ENCODE measurements at places on chromosomes 12 and 14.

DNA sequence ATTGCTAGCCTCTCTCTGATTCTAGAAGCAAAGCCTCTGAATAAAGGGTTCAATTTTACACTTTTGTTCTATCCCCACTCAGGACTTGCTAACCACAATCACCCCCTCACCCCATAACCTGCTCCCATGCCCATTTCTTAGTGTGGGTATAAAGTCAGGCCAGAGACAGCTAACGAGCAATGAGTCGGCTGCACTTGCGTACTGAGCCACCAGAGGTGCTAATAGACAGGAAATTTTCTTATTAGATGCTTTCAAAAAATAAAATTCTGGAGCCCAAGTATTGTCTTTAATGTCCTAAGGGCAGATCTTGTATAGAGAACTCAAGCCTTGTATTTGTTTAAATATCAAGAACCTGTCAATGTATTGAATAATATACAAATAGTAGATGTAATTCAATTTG lies 256.9 kb downstream of the SYT1 start:
- no peak for DNase-seq

GRCh38 chr12:80892597-80893445 lies 44.9 kb downstream of the LIN7A start:
- no peak for DNase-seq

DNA sequence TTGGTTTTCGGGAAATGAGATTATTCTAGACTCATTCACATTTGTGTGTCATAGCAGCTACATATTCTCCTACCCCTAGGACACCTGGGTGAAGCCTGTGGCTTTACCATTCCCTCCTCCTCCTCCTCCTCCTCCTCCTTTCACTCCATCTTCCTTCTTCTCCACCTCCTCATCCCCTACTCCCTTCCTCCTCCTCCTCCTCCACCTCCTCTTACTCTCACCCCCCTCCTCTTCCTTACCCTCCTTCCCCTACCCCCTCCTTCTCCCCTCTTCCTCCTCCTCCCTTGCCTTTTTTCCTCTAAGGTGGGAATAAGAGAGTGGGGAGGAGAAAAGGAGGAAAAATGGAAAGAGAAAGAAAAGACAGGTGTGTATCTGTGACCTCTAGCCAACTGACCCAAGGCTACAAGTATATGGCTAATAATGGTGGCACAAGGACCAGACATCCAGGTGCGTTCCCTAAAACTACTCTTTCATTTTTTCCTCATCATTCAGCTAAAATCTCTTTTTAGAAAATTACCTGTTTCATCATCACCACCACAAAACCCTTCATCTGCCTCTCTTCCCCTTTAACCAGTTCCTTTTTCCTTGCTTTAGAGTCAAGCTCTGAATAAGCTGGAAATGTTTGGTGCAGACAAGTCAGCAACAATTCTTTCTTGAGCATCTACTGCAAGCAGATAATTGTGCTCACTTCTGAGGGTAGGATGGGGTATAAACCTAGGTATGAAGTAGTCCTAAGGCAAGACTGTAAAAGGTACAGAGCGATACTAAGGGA lies 149.8 kb upstream of the FOXN3 start:
- DNase-seq = no peak

DNA sequence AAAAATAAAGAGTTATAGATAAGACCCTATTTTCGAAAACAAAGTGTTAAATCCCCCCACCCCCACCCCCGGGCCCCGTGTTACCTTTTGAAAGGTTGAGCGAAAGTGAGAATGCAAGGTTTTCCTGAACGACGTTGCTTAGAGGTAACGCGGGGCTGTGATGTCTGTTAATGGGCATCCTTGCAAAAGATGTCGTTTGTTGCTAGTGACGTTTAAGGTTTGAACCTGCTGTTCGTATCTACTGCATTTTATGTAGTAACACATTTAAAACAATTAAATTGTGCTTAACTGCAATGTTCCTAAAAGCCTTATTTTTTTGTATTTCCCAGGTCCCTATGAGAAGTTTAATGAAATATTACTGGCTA lies 1.2 kb downstream of the CPSF6 start:
- DNase-seq = peak; percentile 56

- no peak for DNase-seq
These were observed 184.8 kb downstream of the ZFP36L1 start for GRCh38 chr14:68607867-68608573.

- DNase-seq = no peak
These were observed 15.8 kb downstream of the TRIM9 start for GRCh38 chr14:51079085-51079484.

- DNase-seq = no peak
These were observed 76.5 kb downstream of the SNAPC1 start for GRCh38 chr14:61838661-61839245.

Data from stimulated activated CD4-positive, alpha-beta T cell treated with anti-CD3 and anti-CD28 coated beads, Interleukin-15, amount 100 ng/mL, for 24 hours (primary cell).